ENCODE measurements at places on chromosomes 6 and 20.

GRCh38 chr6:25013246-25013645 is 77.5 kb upstream of the RIPOR2 start:
- ATAC-seq, result no peak

GRCh38 chr20:20791664-20792568 is 79.5 kb upstream of the RALGAPA2 start:
- no peak for ATAC-seq

DNA sequence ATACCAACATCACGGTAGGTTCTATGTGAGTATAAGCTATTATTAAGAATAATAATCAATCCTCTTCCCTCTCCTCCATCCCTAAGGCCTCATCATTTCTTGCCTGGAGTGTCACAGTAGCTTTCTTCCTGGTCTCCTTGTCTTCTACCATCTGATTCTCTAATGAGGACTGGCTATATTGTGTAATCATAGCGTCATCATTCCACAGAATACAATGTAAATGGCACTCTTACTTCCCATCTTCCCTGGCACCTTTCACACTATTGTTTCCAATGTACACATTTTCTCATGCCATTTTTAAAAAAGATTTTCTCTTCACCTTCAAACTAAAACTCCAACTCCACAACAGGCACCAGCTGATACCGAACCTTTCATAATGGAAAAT is 2.2 kb upstream of the BTN3A2 start:
- ATAC-seq, result no peak

DNA sequence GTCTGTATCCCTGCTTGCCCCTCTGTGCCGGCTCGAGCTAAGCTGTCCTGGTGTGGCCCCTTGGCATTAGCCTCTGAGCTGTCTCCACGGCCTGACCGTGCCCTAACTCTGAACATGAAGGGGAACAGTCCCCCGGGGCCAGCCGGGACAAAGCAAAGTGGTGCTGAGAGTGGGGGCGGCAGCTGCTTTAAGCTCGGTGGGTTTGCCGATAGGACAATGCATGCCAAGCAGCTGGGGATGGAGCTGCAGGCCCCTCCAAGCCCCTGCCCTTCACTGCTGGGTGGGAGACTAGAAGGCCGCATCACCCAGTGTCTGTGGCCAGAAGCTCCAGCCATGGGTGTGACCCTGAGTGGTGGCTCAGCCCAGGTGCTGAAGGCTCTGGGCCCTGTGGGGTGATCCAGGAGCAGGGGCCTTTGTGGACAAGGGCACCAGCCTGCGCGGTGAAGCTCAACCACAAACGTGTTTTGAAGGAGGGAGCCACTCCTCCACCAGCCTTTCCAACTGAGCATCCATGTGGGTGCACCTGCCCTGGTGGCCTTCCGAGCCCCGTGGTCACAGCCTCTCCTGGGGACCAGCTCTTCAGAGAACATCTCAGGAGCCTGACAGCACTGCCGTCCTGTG is 242.5 kb downstream of the ERMARD start:
- ATAC-seq, result no peak

GRCh38 chr20:39029364-39029763 is 67.2 kb downstream of the DHX35 start:
- peak; percentile 72 for ATAC-seq

- ATAC-seq, result no peak
Observed at GRCh38 chr6:105936972-105937371, 149.2 kb upstream of the PRDM1 start.

DNA sequence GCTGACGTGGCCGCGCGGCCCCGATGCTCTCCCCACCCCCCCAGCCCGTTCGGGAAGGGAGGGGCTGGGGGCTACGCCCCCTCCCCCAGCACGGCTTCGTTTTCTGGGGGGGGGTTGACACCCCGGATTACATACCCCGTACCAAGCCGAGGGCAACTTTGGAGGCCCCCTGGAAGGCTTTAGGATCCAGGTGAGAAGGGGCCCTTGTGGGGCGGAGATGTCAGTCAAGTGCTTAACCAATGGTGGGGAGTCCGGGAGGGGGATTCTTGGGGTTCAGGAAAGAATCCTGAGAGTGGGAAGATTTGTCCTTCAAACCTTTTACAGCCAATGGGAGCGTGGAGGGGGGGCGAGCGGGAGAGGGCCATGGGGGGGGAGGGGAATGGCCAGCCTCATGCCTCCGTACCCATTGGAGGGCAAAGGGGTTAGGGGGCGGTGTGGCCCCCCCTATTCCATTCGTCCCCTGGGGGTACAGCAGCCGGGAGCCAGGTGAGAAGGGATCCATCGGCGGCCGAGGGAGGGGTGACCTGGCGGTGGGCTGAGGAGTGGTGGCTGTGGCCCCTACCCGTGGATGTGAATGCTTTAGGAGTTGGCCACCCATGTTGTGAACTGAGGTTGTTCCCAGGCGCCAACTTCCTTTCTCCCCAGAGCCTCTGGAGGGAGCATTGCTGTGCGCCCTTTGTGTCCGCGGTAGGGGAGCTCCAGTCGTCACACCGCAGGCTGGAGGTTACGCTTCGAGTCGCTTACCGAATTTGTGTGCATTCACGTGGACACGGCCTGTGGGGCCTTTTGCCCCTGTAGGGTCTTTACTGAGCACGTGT is 682 bp downstream of the BRD2 start:
- ATAC-seq, result peak; percentile 30

GRCh38 chr6:1601158-1602048 is 8.3 kb upstream of the FOXC1 start:
- ATAC-seq, result no peak

- no peak for ATAC-seq
Observed at GRCh38 chr6:118537574-118537973, 10.5 kb upstream of the PLN start.

DNA sequence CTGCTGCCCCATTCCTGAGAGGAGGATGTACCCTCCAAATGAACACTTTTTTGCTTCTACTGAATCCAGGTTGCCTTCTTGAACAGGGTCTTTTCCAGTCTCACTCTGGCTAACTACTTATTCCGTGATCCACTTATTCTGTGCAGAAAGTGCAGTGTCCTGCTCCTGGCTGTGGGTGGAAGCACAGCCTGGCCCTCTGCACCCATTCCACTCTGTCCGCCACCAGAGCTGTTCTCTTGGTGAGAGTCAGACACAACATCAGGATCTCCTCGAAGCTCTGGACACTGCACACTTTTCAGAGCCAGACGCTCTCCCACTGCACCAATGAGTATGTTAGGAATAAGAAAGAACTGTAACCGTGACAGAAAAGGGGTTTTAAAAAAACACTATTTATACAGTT is 174.2 kb downstream of the MCHR2 start:
- no peak for ATAC-seq

DNA sequence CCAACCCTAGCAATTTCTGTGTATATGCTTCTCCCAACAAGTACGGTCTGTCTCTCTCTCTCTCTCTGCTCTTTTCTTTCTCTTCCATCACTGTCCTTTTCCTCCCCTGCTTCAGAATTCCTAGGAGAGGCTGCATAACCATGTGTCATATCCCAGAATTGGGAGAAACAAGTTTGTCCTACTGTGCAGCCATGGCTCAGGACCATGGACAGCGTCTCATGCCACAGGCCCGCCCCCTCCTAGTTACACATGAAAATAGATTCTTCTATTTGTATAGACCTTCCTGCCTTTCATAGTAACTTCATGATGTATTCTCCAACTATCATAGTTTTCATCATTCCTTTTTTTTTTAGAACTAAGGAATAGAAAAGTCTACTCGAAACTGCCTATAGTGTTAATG is 98.0 kb downstream of the FNDC1 start:
- no peak for ATAC-seq

DNA sequence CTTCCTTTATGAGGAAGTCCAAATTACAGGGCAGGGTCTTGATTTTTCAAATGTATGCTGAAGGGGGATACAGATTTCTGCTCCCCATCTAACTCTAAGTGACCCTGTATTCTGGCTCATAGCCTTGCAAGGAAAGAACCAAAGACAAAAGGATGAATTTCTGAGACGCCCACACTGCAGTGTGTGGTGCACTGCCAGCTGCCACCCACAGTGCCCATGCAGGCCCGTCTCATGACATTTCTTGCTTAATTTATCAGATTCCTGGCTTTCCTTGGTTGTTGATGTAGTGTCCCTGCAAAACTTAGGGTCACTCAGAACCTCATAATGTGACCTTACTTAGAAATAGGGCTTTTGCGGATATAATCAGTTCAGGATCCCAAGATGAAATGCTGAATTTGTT is 68.0 kb downstream of the CBLN4 start:
- ATAC-seq, result no peak

DNA sequence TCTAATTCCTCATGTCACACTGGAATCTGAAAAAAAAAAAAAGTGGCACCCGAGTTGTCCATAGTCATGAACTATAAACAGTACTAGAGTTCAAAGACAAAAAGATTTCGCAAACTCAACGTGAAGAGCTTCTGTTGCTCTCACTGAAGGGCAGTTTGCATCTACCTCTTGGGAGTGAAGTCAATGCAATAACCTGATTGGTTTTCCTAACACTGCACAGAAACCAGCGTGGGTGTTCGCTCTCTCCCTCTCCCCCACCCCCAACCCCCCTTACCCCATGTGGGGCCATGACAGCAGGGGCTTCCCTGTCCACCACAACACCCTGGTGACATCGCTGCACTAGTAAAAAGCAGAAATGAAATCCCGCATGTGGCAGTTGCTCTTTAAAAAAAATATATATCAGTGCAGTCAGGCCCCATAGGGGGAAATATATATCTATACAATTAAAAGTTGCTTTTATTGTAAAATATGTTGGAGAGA is 66.9 kb downstream of the GMPR start:
- ATAC-seq, result no peak

DNA sequence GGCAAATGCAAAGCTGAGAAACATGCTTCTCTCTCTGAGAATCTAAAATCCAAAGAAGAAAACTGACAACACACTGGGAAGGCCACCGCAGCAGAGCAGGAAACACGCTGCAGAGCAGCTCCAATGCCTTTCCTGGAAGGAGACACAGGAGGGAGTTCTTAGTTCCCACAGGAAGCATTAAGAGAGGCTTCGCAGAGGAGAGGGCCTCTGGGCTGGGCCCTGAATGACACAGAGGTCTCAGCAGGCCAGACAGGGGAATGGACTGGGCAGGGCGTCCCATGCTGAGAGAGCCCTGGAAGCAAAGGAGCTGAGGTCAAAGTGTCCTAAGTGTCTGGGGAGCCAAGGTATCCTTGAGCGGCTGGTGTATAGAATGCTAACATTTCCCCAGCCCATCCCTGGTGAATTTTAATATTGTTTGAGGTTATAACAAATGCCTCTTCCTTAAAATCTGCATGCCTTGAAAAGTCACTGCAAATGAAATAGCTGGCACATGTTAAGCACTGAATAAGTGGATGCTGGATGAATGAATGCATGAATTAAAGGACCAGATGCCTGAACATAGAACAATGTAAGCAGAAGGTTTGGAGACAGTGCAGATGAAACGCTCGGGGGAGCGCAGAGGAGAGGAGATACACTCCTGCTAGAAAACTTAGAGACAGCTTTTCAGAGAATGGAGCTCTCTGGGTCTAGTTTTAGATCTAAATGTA is 110.0 kb upstream of the SYNDIG1 start:
- ATAC-seq, result peak; percentile 64

GRCh38 chr6:21739241-21739640 is 145.7 kb downstream of the SOX4 start:
- no peak for ATAC-seq

- peak; percentile 57 for ATAC-seq
Observed at GRCh38 chr6:4295058-4295782, 159.8 kb upstream of the ECI2 start.

GRCh38 chr6:107665382-107665781 is 158.7 kb downstream of the SCML4 start:
- ATAC-seq, result peak; percentile 23

- peak; percentile 93 for ATAC-seq
Observed at GRCh38 chr20:24781418-24781980, 167.6 kb upstream of the CST7 start.

GRCh38 chr6:75503291-75503690 is 9.7 kb upstream of the FILIP1 start:
- ATAC-seq, result no peak

GRCh38 chr6:142530566-142530965 is 228.8 kb downstream of the ADGRG6 start:
- peak; percentile 67 for ATAC-seq

- no peak for ATAC-seq
Observed at GRCh38 chr6:84399003-84399402, 171.6 kb upstream of the CEP162 start.

- ATAC-seq, result peak; percentile 63
Observed at GRCh38 chr20:52494244-52494643, 302.7 kb upstream of the ZFP64 start.

DNA sequence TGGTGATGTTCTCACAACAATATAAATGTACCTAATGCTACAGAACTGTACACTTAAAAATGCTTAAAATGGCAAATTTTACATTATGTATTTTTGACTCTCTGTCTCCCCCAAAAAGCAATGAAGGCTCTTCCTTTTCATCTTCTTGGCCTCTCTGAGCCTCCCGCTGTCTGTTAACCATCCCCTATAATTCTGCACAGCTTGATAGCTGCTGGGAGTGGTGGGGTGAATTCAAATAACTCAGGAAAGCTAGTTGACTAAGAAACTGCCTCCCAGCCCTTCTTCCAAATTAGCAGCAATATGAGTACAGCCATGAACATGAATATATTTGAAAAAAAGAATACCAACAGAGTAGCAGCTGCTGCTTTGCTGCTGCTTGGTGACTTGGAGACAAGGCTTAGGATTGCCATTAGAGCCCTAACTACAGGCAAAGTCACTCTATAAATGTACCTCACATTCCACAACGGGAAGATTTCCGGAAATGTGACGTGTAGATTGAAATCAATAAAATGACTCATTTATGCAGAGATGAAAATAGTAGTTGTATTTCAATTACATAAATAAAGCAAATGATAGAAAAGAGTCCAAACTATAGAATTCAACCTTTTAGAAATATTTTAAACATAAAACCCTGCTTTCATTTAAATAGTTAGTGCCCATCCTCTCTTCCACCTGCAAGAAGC is 200.1 kb upstream of the HEY2 start:
- peak; percentile 23 for ATAC-seq

DNA sequence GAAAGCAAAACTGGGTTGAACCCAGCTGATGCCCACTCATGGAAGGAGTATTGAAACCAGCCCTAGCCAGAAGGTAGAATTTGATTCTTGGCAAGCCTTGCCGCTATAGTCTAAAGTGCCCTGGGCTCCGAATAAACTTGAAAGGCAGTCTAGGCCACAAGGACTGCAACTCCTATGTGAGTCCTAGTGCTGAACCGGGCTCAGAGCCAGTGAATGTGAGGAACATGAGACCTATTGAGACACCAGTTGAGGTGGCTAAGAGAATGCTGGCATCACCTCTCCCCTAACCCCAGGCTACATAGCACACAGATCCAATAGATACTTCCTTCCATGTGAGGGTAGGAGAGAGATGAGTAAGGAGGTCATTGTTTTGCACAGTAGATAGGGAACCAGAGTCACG is 3.5 kb upstream of the DEFB110 start:
- no peak for ATAC-seq

GRCh38 chr6:117615750-117616390 is 13.6 kb upstream of the GOPC start:
- ATAC-seq, result no peak

- no peak for ATAC-seq
Observed at GRCh38 chr20:46647469-46647868, 3.8 kb downstream of the SLC13A3 start.

- ATAC-seq, result no peak
Observed at GRCh38 chr6:158026901-158027589, 45.4 kb downstream of the SYNJ2 start.

GRCh38 chr6:116465246-116465645 is 4.1 kb downstream of the CALHM6 start:
- ATAC-seq, result no peak

GRCh38 chr20:19781235-19781634 is 23.2 kb downstream of the RIN2 start:
- no peak for ATAC-seq

All from motor neuron (in vitro differentiated cells).